Keratinocyte (primary cell): ENCODE measurements at places on chromosomes 7 and 10.

GRCh38 chr7:83040484-83040883 is 122.2 kb downstream of the PCLO start:
- no peak for DNase-seq

DNA sequence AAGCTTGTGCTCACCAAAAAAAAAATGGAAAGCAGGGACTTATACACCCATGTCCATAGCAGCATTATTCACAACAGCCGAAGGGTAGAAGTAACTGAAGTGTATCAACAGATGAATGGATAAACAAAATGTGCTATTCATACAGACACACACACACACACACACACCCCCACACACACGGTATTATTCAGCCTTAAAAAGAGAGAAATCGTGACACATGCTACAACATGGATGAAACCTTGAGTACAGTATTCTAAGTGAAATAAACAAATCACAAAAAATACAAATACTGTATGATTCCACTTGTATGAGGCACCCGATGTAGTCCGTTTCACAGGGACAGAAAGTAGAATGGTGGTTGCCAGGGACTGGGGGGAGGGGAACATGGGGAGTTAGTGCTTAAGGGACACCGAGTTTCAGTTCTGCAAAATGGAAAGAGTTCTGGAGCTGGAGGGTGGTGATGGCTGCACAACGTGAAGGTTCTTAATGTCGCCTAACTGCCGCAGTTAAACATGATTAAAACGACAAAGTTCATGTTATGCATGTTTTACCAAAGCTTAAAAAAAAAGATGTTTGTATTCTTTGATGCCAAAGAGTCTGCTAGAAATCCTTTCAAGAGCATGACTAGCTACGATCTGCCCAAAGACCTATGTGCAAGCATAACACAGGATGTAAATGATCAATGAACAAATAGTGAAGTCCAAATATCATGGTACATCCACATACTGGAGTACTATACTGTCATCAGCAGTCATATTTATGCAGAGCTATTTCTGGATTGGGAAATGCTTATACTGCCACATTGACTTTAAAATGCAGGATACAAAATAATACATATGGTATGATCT is 7.2 kb downstream of the TNS3 start:
- DNase-seq = no peak

GRCh38 chr10:116771101-116771958 is 29.0 kb upstream of the HSPA12A start:
- DNase-seq = no peak

- DNase-seq = no peak
These were observed 27.1 kb upstream of the SOSTDC1 start for GRCh38 chr7:16492513-16493062.

DNA sequence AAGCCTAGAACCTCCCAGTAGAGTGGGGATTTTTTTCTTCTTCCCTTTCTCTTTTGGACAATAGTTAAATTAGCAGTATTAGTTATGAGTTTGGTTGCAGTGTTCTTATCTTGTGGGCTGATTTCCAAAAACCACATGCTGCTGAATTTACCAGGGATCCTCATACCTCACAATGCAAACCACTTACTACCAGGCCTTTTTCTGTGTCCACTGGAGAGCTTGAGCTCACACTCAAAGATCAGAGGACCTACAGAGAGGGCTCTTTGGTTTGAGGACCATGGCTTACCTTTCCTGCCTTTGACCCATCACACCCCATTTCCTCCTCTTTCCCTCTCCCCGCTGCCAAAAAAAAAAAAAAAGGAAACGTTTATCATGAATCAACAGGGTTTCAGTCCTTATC is 5.4 kb downstream of the OPN1SW start:
- DNase-seq = no peak
